Stimulated activated CD8-positive, alpha-beta memory T cell treated with anti-CD3 and anti-CD28 coated beads, Interleukin-4, amount 100 ng/mL, for 4 hours (primary cell): ENCODE measurements at places on chromosomes 6 and 20.

GRCh38 chr6:144730088-144730645 lies 445.0 kb downstream of the UTRN start:
- DNase-seq: no peak

DNA sequence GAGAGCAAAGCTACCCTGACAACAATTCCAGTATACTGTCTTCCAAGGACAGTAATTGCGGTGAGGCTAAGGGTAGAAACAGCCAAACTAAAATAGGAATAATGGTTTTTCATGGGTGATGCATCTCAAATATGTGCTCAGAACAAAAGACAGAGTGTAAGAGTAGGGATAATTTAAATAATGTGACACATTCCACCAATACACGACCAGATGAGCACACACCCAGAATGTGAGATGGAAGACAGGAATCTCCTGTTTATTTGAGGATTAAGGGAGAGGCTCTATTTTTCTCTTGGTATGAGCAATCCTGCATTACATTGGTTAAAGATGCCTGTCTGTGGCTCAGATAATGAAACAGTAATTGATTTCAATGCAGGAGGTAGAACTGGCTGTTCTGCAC lies 292.9 kb upstream of the ZFP64 start:
- DNase-seq: no peak

GRCh38 chr20:32737371-32738223 lies 5.7 kb downstream of the COMMD7 start:
- DNase-seq: no peak

GRCh38 chr20:1207293-1207878 lies 4.1 kb downstream of the C20orf202 start:
- DNase-seq: no peak

DNA sequence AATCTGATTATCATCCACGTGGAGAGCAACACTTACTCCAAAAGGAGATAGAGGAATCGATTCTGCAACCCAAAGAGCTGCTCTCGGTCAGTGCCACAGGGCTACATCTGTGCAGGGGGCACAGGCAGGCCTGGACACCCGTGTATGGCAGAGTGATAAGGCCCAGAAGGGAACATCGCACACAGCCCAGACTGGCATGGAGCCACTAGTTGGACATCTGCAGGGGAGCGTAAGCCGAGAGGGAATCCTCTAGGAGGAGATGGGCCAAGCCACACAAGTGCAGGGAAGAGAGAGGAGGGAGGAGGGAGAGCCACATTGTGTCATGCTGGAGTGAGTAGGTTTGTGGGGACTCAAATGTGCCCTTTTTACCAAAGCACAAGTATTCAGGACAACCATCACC lies 50.4 kb upstream of the ENTPD6 start:
- no peak for DNase-seq

DNA sequence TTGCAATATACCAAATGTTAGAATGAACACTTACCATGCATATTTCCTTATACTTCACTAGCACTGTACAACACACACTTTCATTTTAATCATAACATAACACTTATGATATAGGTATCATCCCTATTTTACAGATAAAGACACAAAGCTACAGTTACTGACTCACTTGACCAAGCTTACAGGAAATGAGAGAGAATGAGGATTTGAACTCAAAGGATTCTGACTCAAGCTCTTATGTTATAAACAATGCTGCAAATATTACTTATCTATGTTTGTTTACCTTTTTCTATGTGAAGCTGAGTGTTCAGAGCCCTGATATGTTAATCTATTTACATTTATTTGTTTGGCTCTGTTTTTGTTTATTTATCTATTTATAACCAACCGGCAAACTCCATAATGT lies 245.4 kb downstream of the PTPRK start:
- DNase-seq: no peak

- no peak for DNase-seq
Measured at GRCh38 chr6:168384045-168385036, 56.6 kb upstream of the SMOC2 start.

GRCh38 chr6:134853111-134854055 lies 96.5 kb downstream of the ALDH8A1 start:
- no peak for DNase-seq

DNA sequence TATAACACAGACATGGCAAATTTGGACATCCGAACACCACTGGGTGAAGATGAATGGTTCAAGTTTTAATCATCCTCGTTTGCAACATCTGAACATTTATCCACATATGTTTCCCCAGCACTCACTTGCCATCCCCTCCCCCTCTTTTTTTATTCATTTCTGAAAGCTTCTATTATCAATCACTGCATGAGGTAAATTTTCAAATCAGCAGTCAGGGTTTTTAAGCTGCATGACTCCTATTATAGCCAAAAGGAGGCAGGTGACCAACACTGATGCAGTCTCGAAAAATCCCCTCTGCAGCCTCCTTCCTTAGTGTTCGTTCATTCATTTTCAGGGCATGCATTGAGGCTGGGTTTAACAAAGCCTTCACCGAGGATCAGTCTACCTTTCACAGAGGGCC lies 530.8 kb upstream of the JARID2 start:
- DNase-seq: no peak

DNA sequence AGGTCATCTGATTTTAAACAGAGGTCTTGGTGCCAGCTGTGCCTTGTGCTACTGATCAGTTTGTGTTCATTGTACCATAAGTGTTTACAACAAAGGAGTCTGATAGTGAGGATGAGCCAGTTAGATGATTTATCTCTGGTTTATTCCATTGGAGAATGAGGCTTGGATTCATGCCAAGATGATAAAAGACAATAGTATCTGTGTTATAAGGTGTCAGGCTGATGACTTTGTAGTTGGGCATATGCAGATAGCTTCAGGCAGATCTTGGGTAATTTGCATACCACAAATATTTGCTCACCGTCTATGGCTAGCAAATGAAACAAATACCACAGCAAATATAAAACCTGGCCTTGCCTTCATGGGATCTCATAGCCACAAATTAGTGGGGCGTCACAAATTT lies 43.3 kb upstream of the PHACTR2 start:
- no peak for DNase-seq

- no peak for DNase-seq
Measured at GRCh38 chr6:21907291-21907690, 313.7 kb downstream of the SOX4 start.

- no peak for DNase-seq
Measured at GRCh38 chr6:142478117-142478516, 176.3 kb downstream of the ADGRG6 start.

DNA sequence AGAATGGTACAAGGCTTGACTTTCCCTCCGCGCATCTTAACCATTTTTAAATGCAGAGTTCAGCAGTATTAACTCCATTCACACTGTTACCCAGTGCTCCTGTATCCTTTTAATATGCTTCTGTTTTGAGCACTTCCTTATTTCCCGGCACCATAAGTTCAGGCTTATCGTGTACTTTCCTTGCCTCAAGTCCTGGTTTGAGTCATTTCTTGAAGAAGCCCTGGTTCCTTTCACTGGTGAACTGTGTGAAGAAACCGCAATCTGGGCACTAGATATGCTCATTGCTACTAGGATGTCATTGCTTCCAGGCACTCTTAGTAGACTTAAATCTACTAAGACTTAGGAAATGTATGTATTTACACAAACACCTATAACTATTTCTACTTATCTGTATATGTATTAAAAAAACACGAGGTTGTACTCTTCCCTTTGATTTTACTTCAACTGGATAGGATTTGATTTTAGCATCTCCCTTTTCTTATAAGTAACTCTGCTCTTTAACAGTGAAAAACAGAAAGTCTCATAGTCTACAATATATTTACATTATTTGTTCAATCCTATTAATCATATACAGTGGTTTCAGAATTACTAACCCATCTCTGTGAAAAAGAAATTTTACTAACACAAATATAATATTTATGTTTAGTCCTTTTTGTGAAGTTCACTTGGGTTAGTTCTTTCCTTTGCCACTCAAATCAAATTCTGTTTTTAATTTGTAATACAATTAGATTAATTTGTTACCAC lies 135.5 kb downstream of the CDKAL1 start:
- no peak for DNase-seq

DNA sequence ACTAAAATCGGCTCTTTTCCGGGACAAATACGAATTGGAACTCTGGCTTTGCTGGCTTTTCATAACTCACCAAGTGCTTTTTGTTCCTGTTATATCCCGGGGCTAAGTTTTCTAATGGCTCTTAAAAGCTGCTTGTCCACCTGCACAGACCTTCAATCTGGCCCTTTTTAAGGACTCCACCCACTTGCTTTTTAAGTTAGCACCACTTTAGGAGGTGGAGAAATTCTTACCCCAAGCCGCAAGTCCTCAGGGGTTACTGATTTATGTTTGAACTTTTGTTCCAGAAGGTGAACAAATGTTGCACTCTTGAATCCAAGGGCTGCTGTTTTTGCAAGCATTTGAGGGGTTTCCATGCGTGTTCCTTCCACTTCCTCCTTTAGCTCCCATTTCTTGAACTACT lies 37.8 kb downstream of the FAM184A start:
- DNase-seq: no peak

DNA sequence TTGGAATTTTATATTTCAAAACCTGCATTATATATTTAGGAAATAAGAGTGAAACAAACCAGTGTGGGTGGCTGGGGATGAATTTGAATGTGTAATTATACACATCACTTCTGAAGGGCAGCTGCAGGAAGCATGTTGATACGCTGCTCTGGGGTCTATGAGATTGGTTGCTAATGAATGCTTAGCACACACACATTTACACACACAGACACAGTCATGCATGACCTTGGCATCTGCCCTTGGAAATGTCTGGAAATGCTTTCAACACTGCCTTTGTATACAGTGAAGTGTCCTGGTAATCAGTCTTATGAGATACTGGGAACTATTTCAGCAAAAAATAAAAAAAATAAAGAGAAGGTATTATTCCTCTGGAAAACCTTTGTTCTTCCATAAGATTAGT lies 83.4 kb downstream of the ELOVL4 start:
- no peak for DNase-seq

GRCh38 chr6:147949981-147950622 lies 392.5 kb upstream of the SASH1 start:
- no peak for DNase-seq

GRCh38 chr20:2305479-2305878 lies 9.7 kb downstream of the TGM3 start:
- no peak for DNase-seq

- no peak for DNase-seq
Measured at GRCh38 chr6:125421836-125422235, 120.1 kb upstream of the HDDC2 start.

- DNase-seq: no peak
Measured at GRCh38 chr6:132830334-132830751, 16.0 kb downstream of the RPS12 start.

DNA sequence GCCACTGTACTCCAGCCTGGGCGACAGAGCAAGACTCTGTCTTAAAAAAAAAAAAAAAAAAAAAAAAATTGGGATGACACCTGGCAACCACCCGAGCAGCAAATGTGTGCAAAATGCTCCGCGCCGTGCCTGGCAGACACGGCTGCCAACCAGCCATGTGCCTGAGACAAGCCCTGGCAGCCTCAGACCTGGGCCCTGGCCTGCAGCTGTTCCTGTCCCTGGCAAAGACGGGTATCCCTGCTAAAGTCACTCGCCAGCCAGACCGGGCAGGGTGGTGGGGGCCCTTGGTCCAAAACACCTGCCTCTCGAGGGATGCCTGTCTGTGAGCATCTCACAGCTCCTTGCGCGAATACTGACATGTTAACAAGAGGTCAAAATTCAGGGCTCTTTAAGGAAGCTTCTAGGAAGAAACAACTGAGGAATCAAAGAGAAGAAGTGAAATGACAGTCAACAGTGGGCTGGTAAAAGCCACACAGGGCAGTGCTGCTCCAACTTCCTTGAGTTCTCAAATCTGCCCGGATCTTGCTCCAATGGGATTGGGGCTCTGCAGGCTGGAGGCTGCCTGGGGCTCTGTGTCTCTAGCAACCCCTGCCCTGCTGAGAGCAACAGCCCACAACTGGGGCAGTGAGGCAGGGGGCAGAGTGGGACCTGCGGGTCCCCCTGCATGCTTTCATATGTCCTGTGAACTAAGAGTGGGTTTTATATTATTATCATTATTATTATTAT lies 53.4 kb downstream of the SYTL3 start:
- no peak for DNase-seq

DNA sequence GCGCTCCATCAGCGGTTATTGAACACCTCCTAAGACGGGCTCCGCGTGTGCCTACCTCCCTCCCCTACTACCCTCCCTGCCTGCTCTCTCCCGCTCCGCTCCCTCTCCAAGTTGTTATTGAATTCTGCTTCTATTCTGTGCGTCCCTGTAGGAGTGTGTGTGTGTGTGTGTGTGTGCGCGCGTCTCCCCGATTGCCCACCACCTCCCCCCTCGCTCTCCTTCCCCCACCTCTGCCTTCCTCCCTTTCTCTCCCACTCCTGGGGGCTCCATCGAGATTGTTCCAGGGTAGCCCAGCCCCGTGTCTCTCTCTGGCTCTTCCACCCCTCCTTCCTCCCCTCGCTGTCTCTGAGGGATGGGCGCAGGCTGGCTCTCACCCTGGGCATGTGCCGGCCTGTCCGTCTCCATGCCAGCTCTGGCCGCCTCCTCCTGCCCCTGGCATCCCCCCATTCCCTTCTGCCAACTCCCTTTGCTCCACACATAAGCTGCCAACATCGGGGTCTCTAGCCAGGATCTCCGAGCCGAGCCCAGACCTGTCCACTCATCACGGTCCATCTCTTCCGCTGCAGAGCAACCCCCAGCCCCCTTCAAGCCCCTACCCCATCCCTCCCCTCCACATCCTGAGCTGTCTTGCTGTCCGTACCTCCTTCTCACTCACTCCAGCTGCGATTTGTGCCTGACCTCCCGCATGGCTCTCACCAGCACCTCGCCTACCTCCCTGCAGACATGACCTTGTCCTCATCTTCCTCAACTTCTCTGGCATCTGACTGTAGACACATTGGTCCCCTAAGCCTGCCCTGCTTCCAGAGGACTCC lies 68.5 kb downstream of the SRC start:
- no peak for DNase-seq

DNA sequence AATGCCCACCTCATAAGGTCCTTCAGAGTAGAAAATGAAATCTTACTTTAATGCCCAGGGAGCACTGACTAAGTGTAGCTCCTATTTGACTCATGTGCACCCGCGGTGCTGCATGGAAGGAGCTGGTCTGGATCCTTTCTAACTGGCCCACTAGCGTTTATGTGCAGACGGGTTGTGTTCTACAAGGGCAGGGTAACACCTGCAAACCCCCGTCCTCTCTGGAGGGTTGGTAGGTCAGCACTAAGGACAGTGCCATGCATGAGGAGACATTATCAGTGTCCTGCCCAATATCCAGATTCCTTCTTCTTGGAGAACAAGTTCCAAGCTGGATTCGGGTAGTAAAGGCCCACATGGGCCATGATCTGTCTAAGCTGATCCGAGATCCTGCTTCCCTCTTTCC lies 140.3 kb downstream of the ANKRD60 start:
- no peak for DNase-seq

- DNase-seq: no peak
Measured at GRCh38 chr6:103723438-103724322, 1136.0 kb downstream of the HACE1 start.

GRCh38 chr6:150865406-150866146 lies at the start of gene MTHFD1L:
TSS of gene MTHFD1L (plus strand) at chr6:150865702. CDS start at chr6:150865823, 121 bp downstream.
- DNase-seq: peak; percentile 34

- no peak for DNase-seq
Measured at GRCh38 chr6:1679031-1679687, 69.4 kb downstream of the FOXC1 start.
